ENCODE measurements at places on chromosomes 6 and 20. TPM values are rescaled to one million over a fixed set of nuclear protein-coding genes. Genes with fewer than 3 reads are reported as not detected.

The EYS gene
- not detected for total RNA-seq

The PRPH2 gene
- 2.0 TPM for total RNA-seq

The GRM4 gene
- total RNA-seq = not detected

- no peak overlapping the region for H3K27ac ChIP-seq
- no peaks in the 10 kb centered on the region for H3K27me3 ChIP-seq
- no peaks in the 10 kb centered on the region for H3K36me3 ChIP-seq
- DNase-seq = no peak
- H3K4me3 ChIP-seq = no peak overlapping the region
- no peaks in the 10 kb centered on the region for H3K4me1 ChIP-seq
These were observed 523.7 kb upstream of the SLC35B3 start for GRCh38 chr6:8958894-8959511.

- no peaks in the 10 kb centered on the region for H3K27me3 ChIP-seq
- no peaks in the 10 kb centered on the region for H3K4me1 ChIP-seq
- DNase-seq = no peak
These were observed 42.2 kb downstream of the FLRT3 start for GRCh38 chr20:14295238-14295637.

- H3K27ac ChIP-seq = no peak overlapping the region
- DNase-seq = no peak
- H3K27me3 ChIP-seq = no peaks in the 10 kb centered on the region
- no peaks in the 10 kb centered on the region for H3K36me3 ChIP-seq
These were observed 10.4 kb upstream of the NT5DC1 start for GRCh38 chr6:116090251-116090650.

The CYP21A2 gene
- 1,710 TPM for total RNA-seq

DNA sequence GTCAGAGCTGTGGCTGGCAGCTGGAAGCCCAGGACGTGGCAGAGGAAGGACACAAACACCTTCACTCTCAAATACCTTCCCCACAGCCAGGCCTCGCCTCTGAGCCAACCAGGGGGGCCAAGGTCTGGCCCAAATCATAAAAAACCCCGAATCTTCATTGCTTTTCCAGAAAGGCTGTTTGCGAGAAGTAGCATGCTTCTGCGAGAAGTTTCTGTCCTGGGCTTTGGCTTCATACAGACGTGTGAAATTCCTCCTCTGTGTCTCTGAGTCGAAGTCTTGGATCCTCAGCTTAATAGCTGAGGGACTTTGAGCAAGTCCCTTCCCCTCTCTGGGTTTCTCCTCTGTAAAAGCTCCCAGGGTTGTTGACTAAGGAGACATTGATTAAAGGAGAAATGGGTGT, 63.0 kb downstream of the CHMP4B start:
- no peaks in the 10 kb centered on the region for H3K4me1 ChIP-seq
- H3K27ac ChIP-seq = no peak overlapping the region
- H3K4me3 ChIP-seq = no peak overlapping the region
- H3K27me3 ChIP-seq = no peaks in the 10 kb centered on the region
- no peak for DNase-seq

DNA sequence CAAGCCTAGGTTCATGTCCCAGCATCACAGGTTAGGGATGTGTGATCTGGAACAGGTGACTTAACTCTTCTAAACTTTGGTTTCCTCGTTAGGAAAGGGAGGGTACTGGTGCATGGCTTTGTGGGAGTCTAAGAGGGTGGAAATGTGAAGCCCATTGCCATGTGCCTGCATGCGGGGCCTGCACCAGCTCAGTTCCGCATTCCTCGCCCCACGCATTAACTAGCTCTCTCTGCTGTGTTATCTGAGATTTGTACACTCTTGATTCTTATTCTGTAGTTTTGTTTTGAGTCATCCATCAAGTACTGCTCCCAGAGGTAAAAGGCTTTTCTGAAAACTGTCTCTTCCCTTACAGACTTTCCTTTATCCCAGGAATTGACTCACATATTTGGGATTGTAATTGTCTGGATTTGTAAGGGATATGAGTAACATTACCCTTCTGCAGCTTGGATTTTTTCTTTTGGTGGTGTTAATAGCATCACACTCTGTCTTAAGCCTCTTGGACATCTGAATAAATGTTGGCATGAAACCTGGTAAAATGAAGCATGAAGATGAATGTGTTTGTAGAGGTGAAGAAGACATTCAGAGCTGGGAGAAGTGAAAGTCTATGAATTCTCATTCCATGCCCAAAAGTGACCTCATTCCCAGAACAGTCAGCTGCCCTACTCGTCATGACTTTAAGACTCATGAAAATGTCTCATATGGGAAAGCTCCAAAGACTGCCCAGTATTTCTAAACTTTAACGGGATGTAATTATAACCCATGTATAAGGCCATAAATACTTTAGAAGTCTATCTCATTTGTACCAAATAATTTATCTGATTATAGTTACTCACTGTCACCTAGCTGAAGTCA, 357.3 kb downstream of the FOXA2 start:
- H3K27ac ChIP-seq = no peak overlapping the region
- H3K4me1 ChIP-seq = no peaks in the 10 kb centered on the region
- no peak for DNase-seq
- peaks cover 3% of the 10 kb centered on the region for H3K27me3 ChIP-seq

GRCh38 chr6:3114377-3114776, 4.1 kb upstream of the BPHL start:
- no peak overlapping the region for H3K4me3 ChIP-seq
- H3K27ac ChIP-seq = no peak overlapping the region
- no peaks in the 10 kb centered on the region for H3K27me3 ChIP-seq
- peaks cover 10% of the 10 kb centered on the region for H3K4me1 ChIP-seq
- no peak for DNase-seq
- no peaks in the 10 kb centered on the region for H3K36me3 ChIP-seq

GRCh38 chr6:145045582-145045981, 689.7 kb downstream of the EPM2A start:
- no peak overlapping the region for H3K27ac ChIP-seq
- no peak overlapping the region for H3K4me3 ChIP-seq
- no peaks in the 10 kb centered on the region for H3K27me3 ChIP-seq
- no peak for DNase-seq

DNA sequence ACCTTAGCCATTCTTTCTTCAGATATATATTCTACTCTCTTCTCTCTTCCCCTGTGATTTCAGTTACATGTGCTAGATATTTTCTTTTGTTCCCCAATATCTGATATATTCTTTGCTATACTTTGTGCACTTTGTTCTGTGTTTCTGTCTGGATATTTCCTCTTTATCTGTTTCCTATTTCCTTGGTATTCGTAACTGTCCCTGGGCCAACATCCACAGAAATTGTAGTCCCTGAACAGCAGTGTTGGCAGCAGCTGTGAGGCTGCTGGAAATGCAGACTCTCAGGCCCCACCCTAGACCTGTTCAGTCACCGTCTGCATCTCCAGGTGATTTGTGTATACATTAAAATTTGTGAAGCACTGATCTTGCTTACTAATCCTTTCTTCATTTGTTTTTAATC, 522.9 kb upstream of the SOX4 start:
- DNase-seq = no peak
- no peaks in the 10 kb centered on the region for H3K27me3 ChIP-seq
- H3K4me1 ChIP-seq = no peaks in the 10 kb centered on the region

DNA sequence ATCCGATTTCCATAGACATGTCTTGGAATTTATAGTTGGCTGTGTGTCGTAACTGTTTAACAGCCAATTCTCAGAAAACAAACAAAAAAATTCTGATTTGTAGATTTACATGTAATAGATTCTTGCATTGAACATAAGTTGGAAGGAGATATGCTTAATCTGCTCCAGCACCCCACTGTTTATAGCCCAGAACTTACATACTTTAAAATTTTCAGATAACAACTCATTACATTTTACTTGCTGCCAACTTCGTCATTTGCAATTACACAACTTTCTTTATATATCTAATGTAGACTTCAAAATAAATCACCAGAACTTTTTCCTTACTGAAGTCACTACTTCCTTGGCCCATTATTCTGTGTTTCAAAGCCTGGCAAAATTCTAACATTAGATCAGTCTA, 472.3 kb upstream of the EYS start:
- H3K4me3 ChIP-seq = no peak overlapping the region
- DNase-seq = no peak
- no peaks in the 10 kb centered on the region for H3K4me1 ChIP-seq

DNA sequence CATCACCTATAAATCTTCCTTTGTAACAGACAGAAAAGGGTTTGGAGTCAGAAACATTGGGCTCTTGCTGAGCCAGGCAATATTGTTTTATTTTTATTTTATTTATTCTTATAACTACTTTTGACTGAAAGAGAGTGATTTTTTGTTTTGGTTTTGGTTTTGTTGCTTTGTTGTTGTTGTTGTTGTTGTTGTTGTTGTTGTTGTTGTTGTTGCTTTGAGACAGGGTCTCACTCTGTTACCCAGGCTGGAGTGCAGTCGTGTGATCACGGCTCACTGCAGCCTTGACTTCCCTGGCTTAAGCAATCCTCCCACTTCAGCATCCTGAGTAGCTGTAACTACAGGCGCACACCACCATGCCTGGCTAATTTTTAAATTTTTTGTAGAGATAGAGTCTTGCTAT, 15.0 kb upstream of the SLC13A3 start:
- no peak overlapping the region for H3K4me3 ChIP-seq
- H3K4me1 ChIP-seq = no peaks in the 10 kb centered on the region
- DNase-seq = no peak

The LTB gene
- 2.5 TPM for total RNA-seq

GRCh38 chr20:48294942-48295341, 509.7 kb upstream of the SULF2 start:
- DNase-seq = no peak
- peak overlapping the region; percentile 35 for H3K27ac ChIP-seq
- H3K27me3 ChIP-seq = no peaks in the 10 kb centered on the region
- H3K4me3 ChIP-seq = no peak overlapping the region
- H3K4me1 ChIP-seq = peaks cover 6% of the 10 kb centered on the region

DNA sequence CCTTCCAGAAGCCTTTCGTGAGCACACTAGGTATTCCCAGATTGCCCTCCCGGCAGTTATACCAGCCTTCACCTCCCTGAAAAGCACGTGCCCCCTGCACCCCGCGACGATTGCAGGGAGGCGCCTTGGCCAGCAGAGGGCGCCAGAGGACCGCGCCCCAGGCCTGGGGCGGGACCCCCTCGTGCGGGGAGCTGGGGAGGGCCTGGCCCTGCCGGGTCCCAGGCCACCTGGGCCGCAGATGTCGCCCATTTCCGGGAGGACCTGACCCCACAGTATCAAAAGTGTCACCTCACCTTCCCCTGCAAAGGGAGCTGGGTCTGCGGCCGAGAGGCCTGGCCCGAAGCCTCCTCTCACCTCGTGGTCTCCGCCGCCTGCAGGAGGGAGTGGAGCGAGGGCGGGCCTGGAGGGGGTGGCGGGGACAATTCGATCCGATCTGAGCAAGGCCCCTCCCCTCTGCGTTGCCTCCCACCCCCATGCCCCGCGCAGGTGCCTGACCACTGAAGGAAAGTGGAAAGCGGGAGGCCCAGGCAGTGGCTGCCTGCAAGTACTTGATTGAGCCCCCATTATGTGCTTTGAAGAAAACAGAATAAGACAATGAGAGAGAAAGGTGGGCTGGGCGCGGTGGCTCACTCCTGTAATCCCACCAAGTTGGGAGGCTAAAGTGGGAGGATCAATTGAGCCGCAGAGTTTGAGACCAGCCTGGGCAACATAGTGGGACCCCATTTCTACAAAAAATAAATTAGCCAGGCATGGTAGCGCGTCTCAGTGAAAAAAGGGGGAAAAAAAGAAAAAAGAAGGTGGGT, 3.5 kb upstream of the SNAI1 start:
- no peaks in the 10 kb centered on the region for H3K27me3 ChIP-seq
- no peak overlapping the region for H3K27ac ChIP-seq
- no peak overlapping the region for H3K4me3 ChIP-seq
- peaks cover 7% of the 10 kb centered on the region for H3K4me1 ChIP-seq
- DNase-seq = no peak
- H3K36me3 ChIP-seq = no peaks in the 10 kb centered on the region

The SLC4A11 gene
- total RNA-seq = 30.6 TPM

DNA sequence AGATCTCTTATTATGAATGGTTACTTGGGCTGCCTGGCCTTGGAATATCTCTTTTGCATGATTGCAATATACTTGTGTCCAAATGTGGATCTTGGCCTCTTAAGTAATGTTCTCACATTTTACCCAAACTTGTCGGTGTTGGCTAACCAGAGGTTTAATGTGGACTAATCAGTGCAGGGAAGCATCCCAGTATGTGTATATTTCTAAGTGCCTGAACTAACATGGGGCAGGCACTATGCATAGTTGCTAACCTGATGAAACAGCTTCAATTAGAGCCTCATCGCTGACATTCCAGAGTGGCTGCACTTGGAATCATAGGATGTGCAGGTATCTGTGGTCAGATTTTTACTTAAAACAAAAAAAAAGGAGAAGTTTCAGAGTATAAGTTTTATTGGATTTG, 160.0 kb downstream of the PDE7B start:
- no peak for DNase-seq
- no peak overlapping the region for H3K27ac ChIP-seq
- peaks cover 21% of the 10 kb centered on the region for H3K4me1 ChIP-seq
- H3K36me3 ChIP-seq = no peaks in the 10 kb centered on the region
- no peak overlapping the region for H3K4me3 ChIP-seq

GRCh38 chr20:11924923-11925322, 7.2 kb downstream of the BTBD3 start:
- no peaks in the 10 kb centered on the region for H3K4me1 ChIP-seq
- no peak overlapping the region for H3K4me3 ChIP-seq
- DNase-seq = no peak

DNA sequence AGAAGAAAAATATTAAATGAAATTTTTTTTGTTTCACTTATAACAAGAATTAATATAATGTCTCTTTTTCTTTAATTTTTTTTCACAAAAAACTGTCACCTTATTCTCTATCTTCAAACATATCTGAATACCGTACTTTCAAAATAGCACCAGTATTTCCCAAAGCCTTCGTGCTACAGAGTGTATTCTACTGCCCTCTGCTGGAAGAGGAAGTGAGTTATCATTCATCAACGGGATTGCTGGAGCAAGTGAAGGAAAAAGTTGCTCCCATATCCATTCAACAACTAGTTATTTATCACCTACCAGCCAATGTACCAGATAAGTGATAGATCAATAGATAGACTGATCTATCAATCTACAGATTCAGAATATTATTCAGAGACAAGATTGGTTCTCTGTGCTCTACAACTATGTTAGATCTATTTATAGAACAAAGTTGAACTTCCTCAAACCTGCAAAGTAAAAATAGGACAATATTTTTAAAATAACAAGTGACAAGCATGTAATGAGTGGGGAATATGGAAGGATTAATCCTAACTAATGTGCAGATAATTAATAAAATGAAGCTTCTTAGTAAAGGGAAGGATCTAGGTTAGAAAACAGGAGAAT, 26.7 kb upstream of the TFAP2B start:
- no peaks in the 10 kb centered on the region for H3K4me1 ChIP-seq
- no peaks in the 10 kb centered on the region for H3K36me3 ChIP-seq
- no peaks in the 10 kb centered on the region for H3K27me3 ChIP-seq
- H3K27ac ChIP-seq = no peak overlapping the region

- H3K27me3 ChIP-seq = no peaks in the 10 kb centered on the region
- H3K36me3 ChIP-seq = no peaks in the 10 kb centered on the region
- H3K27ac ChIP-seq = no peak overlapping the region
- H3K4me3 ChIP-seq = no peak overlapping the region
These were observed 229.7 kb upstream of the MOCS1 start for GRCh38 chr6:40163924-40164323.
